Astrocyte of the spinal cord (primary cell): ENCODE measurements at places on chromosomes 6 and 20.

DNA sequence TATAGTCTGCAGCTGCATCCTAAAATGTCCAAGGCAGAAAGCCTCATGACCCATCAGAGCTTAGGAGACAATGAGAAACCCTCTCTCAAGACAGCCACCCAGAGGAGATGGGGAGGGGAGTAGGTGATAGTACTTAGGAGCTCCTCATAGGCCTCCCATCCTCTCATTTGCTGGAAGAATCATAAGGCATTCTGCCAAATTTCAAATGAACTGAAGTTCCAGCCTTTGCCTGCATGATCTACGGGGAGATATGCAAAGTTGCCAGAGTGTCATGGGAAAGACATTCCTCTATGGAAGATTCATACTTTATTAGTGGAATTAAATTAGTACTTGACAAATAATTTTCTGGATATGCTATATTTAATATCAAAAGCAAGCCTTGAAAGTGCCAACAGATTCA, 194.1 kb upstream of the GJE1 start:
- no peak for DNase-seq

- DNase-seq: peak; percentile 50
These were observed 674.9 kb downstream of the HDGFL1 start for GRCh38 chr6:23244300-23244699.

GRCh38 chr6:24659561-24659960, 7.1 kb downstream of the TDP2 start:
- no peak for DNase-seq

GRCh38 chr6:167737205-167737830, 89.4 kb upstream of the AFDN start:
- no peak for DNase-seq

DNA sequence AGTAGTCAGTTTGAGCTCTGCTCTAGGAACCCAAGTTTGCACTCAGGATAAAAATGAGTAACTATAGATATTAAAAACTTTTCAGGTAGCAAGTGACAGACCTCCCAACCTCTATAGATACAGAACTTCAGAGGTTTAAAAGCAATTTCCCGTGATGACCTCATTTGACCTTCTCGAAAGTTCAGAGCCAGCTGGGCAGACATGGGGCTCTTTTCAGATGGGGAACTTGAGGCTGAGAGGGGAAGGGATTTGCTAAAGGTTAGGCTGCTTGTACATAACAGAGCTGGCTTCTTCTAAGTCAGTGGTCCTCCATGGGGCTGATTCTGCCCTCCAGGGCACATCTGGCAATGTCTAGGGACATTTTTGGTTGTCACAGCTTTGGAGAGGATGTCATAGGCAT, 58.8 kb upstream of the ZNF831 start:
- DNase-seq: no peak
